ENCODE measurements at places on chromosomes 1 and 21. TPM values are rescaled to one million over a fixed set of nuclear protein-coding genes. Genes with fewer than 3 reads are reported as not detected.

- ATAC-seq: no peak
Observed at GRCh38 chr1:157652859-157653493, 47.6 kb downstream of the FCRL3 start.

DNA sequence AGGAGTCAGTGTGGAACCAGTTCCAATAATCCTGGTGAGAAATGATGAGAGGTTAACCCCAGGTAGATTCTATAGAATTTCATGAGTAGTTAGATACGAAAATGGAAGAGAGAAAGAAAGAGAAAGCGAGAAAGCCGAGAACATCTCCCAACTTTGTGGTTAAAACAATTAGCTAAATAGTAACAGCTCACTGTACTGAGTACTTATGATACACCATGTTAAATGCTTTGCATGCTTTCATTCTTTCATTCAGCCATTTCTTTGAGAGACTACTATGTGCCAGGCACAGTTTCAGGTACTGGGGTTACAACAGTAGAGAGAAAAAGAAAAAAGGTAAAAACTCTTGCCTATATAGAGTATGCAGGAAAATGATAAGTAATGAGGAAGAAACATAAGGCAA, 109.7 kb upstream of the SYT6 start:
- peak; percentile 84 for ATAC-seq

DNA sequence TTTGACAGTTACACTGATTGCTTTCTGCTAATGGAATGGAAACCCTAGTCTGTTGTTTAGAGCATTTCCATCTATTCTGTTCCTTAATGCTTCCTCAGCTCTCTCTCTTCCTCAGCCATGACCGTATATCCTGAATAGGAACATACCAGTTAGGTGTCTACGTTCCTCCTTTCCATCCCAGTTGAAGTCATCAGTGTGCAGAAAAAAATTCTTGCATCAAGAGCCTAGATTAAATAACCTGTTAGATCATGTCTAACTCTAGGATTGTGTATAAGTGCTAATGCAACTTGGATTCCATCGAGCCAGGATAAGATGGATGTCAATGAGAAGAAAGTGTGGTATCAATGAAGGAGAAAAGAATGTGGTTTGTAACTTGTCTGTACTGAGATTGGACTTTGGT, 18.7 kb downstream of the UBAP2L start:
- no peak for ATAC-seq

DNA sequence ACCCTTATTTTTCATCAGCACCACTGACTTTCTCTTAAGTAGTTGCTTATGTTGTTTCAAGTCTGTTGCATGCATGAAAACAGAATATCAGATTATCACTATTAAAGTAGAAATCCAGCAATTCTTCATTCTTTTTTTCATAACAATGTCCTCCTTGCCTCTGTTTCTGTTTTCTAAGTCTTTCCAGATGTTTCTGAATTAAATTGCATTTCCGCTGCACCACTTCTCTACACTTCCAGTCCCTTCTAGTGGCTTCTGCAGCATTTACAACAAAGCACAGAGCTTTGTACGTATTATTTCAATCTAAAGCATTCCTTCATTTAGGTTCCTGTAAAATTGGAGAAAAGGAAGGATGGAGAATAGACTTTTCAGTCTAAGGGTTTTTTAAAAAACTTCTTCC, 42.4 kb downstream of the PATJ start:
- ATAC-seq: no peak

- ATAC-seq: no peak
Observed at GRCh38 chr1:110548381-110548780, 29.4 kb upstream of the KCNA10 start.

DNA sequence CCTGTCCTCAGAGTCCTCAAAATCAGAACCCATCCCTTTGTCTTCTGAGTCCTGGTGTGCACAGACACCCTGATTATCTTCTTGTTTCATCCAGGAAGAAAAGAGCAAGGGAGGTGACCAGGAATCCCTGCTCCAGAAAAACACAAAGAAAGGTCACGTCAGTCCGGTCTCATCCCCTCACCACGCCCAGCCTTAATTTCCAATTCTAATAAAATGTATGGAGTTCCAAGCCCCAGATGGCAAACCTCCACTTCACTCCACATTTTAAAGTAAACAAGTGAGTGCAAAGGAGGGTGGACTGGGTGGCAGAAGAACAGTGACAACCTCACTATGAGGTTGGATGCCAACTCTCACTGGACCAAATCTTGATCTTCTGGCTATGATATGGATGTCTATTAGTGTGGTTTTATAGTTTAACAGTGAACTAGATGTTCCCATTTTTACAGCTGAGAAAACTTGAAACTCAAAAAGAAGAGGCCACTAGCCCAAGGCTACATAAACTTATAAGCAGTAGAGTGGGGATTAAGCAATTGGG, 22.0 kb downstream of the ZNF697 start:
- no peak for ATAC-seq

DNA sequence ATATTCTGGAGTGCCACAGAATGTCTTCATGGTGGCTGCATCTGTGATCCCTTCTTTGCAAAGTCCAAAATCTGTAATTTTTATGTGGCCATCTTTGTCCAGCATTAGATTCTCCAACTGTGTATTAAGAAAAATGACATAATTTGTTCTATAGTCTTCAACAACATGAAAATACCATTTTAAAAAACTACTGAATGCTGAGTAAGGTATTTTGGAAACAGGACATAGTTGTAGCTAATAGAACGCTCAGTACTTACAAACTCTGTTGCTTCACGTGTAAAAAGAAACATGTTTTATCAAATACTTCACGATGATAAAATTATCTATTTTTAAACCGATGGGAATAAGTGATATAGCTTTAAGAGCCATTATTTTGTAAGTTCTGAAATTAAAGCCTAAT, 286.3 kb downstream of the AKT3 start:
- no peak for ATAC-seq

- no peak for ATAC-seq
Observed at GRCh38 chr1:34867415-34867814, 7.9 kb upstream of the SMIM12 start.

DNA sequence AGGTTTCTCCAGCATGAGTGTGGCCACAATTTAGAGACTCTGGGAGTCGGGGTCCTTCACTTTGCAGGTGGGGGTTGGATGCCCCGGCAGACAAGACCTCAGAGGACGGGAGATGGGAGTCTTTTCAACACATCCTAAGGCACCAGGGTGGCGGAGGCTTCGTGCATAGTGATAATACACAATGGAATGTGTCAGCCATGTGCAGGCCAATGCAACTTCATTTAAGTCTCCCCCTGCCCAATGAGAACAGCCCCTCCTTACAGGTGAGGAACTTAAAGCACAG, 75.9 kb upstream of the IFFO2 start:
- no peak for ATAC-seq

DNA sequence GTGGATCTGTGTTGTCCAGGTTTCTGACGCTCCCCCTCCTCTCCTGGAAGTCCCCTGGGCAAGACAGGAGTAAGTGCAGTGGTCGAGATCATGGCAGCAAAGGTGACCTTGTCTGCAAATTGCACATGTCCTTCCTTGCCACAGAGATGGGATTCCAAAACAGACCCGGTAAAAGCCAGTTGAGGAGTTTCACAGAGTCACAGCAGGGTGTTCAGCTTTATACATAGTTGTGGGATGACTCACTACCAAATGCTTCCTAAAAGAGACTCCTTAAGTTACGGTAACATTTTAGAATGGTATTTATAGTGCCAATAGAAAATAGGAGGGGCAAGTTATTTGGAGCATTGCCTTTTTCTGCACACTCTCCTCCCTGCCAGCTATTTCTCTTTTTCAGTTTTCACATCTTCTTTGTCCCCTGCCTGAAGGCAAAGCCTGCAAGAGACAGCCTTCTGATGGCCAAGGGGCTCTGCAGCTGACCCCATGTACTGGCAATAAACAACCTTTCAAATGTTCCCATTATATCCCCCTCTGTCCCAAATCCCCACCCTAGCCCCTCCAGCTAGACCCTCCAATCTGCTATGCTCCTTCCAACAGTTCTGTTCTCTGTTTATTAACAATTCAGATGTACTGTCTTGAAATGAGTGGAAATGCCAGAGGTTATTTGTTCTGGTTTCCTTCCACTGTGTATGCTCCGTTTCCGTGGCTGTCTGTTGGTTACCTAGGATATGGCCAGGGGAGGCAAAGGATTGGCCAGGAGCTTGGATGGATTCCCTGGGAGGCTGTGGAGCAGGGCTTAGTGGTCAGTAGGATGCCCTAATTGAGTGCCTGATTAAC, 115.0 kb downstream of the TGFB2 start:
- no peak for ATAC-seq

DNA sequence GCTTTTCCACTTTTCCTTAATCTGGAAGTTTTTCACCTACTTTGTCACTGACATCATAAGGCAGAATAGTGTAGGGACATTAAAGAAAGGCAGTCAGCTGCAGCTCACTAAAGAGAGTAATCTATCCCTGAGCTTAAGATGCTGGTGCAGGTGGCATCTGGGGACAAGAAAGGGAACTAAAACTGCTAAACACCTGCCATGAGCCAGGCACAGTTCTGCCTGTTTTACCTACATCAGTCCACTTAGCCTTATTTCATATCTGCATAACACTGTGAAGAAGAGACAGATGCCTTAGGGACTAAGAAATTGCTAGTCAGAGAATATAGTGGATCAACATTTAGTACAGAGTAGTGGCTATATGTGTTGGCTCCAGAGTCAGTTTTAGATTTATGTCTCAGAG, 88.1 kb downstream of the GPATCH2 start:
- ATAC-seq: no peak

F13B gene
- total RNA-seq: 0.13 TPM

CD1B gene
- not detected for total RNA-seq

NLRP3 gene
- total RNA-seq: 6.6 TPM

VAMP3 gene
- total RNA-seq: 22.3 TPM

CLDN8 gene
- total RNA-seq: not detected

ICOSLG gene
- 2.0 TPM for total RNA-seq
